Transverse colon (tissue), 4 donors: ENCODE measurements at places on chromosomes 5 and 9.

DNA sequence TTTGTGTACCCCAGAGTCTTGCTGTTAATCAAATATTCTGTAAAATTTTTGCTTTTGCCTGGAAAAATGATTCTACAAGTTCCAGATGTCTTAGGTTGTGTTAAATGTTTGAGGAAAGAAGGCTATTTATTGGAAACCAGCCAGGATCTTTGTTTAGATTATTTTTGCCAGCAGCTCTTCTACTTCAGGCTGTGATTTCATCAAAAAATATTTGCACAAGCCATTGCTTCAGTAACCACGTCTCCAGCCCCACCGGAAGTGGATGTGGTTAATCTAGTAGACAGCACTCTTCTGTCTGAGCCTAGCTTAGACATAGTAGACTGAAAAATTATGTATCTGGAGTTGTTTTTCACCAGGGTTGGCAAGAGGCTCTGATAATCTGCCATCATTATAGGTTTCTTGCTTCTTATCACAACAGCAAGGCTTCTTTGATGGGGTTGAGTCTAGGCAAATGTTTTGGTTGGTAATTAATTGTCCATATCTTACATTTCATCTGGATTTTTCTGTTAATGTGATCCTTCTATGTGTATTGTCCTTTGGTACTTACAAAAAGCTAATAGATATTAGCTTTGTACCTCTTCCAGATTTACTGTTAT is 17.1 kb downstream of the KCTD16 start:
- peak; percentile 69 for DNase-seq

DNA sequence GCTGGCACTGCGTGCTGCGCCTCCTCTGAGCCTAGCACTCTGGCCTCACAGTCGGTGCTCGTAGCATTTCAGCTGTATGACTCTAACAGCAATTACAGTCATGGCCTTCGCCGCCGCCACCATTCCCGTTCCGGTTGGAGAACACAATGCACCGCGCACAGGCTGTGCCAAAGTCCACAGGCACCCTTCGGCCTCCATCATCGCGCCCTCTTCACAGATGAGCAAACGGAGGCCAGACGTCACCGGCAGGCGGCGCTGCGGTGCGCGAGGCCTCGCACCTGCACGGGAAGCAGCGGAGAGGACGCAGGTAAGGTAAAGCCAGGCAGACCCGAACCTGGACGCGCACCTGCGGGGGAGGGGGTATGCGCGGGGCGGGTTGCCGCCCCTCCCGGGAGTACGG is 128.9 kb downstream of the BARX1 start:
- DNase-seq, result no peak

DNA sequence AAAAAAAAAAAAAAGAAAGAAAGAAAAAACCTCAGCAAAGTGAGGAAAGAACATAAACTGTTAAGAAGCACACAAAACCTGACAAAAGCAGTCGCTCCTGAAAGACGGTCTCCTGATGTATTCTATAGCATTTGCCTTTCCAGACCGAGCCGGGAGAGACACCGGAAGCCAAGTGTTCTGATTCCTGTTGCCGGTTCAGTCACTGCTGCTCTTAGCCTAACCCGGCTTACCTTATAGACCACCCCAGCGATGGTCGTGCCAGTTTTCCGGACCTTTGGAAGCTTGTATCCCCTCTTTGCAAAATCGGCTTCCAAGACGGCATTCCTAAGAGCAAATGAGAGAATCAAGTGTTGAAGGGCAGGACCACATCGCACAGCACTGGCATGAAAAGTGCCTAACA is 630 bp downstream of the PSMB7 start:
- DNase-seq, result no peak

DNA sequence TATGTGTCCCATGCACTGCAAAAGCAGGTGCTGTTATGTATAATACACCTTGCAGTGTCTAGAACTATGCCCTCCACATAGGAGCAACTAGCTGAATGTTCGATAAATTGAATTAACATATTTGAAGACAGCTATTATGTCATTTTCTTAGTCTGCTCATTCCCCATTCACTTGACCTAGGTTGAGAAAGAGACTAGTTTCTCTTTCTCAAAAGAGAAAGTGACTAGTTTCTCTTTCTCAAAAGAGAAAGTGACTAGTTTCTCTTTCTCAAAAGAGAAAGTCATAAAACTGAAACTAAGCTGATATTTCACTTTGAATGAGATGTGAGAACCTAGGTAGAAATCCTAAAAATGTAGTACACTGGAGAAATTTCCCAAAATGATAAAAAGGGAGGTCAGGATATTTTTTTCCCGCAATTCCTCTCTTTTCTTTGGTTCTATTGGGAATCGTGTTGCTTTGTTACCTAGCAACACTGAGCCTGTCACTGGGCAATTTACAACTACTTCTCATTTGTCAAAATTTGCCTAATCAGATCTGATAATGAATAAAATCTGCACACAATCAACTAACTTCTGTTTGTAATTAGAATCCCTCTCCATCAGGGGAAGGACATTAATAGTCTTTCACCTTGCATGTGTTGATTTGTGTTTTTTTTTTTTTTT is 132.0 kb upstream of the GRIA1 start:
- no peak for DNase-seq

DNA sequence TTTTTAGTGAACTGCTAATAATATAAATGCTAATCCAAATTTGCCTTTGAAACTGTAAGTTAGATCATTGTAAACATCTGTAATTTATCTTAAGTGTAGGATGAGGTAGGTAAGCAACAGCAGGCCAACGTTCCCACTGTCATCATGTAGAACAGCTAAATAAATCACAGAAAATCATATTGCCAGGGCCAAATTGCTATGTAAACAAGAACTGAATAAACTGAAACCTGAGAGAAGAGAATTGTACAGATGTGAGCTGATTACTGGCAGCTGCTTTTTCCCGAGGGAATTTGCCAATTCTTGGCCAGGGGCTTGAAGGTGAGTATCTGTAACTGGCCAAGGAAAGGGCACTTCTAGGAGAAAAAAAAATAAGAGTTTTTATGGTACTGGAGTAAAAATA is 97.6 kb downstream of the CDH10 start:
- no peak for DNase-seq

GRCh38 chr5:143737062-143737461 is 74.9 kb upstream of the HMHB1 start:
- no peak for DNase-seq

- DNase-seq, result no peak
Measured at GRCh38 chr5:154002093-154002492, 36.6 kb downstream of the FAM114A2 start.

DNA sequence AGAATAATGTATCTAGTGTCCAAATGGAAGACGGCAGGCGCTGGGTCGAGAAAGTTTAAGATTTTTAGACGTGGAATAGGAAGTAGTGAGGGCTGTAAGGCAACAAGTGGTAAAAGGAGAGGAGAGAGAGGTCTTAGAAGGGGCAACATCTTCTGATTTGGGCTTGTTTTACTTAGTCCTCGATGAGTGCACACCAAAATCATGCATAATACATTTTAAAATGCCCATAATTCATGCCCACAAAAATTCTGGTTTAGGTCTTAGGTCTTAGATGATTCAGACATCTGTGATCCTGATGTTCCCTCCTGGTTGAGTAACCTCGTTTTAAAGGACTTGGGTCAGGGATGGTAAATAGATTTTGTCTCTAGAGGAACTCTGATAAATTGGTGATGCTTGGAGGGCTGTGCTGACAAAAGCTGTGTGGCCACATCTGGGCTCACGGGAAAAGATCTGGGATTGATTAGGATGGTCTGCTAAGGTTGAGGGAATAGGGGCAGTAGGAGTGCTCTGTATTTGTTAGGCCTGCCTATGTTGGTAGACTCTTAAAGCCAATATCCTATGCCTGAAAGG is 476.3 kb downstream of the CCDC171 start:
- DNase-seq, result no peak
